ENCODE measurements at places on chromosomes 1 and 21.

GRCh38 chr1:220448217-220448616 lies 79.7 kb upstream of the MARK1 start:
- DNase-seq = no peak

DNA sequence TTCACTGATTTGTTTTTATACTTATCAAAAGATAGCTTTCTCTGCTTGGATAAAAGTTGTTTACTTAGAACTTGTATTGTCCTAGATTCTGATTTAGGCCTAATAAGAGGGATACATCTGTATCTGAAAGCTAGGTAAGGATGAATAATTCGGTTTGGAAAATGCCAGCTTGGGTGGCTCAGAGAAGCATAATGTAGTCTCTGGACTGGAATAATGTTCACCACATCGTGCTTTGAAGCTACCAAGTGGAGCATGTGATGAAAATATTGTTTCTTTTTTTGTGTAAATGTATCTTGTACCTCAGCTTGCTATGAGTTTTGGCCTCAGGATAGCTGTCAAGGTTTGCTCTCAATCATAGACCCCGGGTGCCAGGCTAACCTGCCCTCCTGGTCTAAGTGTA lies 49.2 kb downstream of the VPS13D start:
- no peak for DNase-seq

DNA sequence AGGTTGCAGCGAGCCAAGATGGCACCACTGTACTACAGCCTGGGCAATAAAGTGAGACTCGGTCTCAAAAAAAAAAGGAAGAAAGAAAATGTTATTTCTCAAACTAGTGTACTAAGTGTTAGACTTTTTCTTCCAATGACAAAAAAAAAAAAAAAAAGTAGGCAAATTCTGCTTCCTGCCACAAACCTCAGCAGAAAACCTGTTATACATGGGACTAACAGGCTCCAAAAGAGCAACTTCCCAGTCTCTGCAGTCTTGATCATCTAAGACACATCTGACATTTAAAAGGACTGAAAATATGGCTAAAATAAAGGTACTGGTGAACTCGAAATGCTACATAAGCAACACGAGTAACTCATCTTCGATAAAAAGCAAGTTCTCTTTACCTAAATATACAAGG lies 59.6 kb downstream of the HSF2BP start:
- no peak for DNase-seq

DNA sequence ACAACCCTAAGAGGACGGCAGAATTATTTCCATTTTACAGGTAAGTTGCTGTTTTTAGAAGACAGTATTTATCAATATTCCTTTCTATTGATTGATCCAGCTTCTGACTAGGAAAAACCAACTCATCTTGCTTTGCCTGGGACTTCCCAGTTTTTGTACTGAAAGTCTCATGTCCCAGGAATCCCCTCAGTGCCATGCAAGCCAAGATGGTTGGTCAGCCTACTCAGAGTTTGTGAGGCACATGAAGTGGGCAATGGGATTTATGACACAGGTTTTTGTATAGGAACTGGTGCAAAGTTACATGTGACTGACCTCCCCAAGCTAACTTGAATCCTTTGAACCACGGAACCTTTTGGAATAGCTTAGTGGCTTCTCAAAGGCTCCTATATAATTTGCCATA lies 45.5 kb downstream of the GNG12 start:
- no peak for DNase-seq

DNA sequence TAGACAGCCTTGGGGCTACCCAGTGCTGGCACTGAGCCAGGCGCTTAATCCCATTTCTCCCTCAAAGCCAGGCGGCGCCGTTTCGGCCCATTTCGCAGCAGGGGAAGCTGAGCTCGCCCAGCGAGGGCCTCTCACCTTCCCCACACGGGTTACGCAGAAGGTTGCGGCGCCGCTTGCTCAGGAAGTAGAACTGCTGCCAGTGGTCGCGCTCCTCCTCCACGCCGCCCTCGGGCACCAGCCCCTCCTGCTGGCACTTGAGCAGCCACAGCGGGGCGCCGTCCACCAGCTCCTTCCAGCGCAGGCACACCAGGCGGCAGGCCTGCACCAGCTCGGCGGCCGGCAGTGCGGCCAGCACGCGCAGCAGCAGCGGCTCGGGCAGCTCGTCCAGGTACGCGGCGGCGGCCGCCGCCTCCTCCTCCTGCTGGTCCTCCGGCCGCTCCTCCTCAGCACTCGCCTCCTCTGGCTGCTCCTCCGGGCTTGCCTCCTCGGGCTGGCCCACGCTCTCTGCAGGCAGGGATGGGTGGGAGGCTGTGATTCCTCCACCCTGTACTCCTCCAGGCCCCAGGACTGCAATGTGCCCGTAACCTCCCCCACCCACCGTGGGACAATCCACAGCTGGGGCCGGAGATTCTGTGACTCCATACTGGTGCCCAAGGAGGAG lies 3.8 kb downstream of the FBXO2 start:
- peak; percentile 80 for DNase-seq

DNA sequence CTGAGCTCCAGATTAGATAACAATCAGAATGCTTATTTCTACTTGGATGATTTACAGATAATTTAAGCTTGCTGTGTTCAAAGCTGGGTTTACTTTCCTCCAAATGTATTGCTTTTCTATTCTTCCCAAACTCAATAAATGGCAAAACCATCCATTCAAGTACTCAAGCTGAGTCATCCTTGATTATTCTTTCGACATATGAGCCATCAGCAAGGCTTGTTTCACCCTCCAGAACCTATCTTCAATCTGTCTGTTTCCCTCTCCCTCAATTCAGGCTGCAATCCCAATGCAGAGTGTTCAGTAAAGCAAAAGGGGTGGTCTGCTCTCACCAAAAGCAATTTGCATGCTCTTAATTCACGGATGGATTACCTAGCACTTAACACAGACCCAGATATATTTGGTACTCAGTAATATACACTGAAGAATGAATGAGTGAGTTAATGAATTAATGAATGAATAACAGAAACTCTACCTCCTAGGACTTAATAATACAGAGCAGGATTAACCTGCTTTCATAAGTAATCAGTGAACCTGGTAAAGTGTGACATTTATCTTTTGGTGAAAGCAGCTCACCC lies 41.9 kb downstream of the DDR2 start:
- no peak for DNase-seq

- DNase-seq = no peak
Measured at GRCh38 chr1:36133484-36133883, 8.5 kb upstream of the COL8A2 start.

DNA sequence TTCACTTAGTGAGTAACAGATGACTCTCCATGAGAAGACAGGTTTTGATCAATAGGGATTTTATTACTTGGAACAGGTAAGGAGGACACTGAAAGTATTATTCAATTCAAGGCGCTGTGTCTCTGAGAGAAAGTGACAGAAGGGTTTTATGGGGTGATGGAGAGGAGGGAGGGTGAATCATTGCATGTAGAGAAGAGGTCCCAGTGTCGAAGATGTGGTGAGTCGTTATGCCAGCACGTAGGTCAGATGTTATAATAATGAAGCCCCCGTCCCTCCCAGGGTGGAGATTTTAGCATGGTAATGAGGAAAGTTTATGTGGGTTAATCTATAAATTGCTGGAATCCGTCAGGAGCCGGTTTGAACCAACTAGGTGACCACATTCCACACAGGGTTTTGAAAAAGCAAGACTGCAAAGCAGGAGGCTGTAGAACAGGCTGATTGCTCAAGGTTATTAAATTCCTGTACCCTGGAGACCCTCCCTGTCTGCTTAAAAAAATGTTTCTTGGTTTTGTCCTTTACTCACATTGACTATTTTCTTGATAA lies 586.4 kb upstream of the TMPRSS15 start:
- DNase-seq = no peak
